Right lobe of liver (tissue), 6 donors: ENCODE measurements at places on chromosomes 1 and 21. TPM values are rescaled to one million over a fixed set of nuclear protein-coding genes. Genes with fewer than 3 reads are reported as not detected.

Gene CLDN14
- 9.3 TPM for total RNA-seq

Gene BMP8B
- 0.24 TPM for total RNA-seq

Gene OR2L2
- total RNA-seq, result 0.17 TPM

Gene GPR153
- total RNA-seq, result 6.9 TPM

Gene CRP
- 5,038 TPM for total RNA-seq

Gene IL19
- total RNA-seq, result not detected

Gene GNG4
- total RNA-seq, result not detected

Gene TMEM51
- 1.6 TPM for total RNA-seq

Gene C1orf216
- total RNA-seq, result 2.4 TPM

Gene C1orf50
- 5.4 TPM for total RNA-seq

Gene ANXA9
- 18.5 TPM for total RNA-seq

Gene C1orf74
- total RNA-seq, result 0.81 TPM

Gene HAO2
- 143 TPM for total RNA-seq

Gene PSMB2
- total RNA-seq, result 54.6 TPM

Gene TBX19
- 0.59 TPM for total RNA-seq

Gene ELAPOR1
- 0.25 TPM for total RNA-seq

Gene RFX5
- total RNA-seq, result 23.0 TPM

Gene TCHH
- total RNA-seq, result 0.11 TPM

Gene SLC30A10
- total RNA-seq, result 35.9 TPM

Gene LCE2C
- not detected for total RNA-seq

Gene COL11A1
- not detected for total RNA-seq

Gene PLA2G2A
- total RNA-seq, result 967 TPM

Gene TAS1R1
- not detected for total RNA-seq

Gene LCE6A
- not detected for total RNA-seq

Gene LUZP1
- 6.8 TPM for total RNA-seq

Gene GBP5
- 3.4 TPM for total RNA-seq

Gene CCDC181
- total RNA-seq, result not detected

Gene RPE65
- not detected for total RNA-seq

Gene FAM3B
- 0.72 TPM for total RNA-seq

Gene IVL
- total RNA-seq, result not detected

Gene STYXL2
- not detected for total RNA-seq

Gene NIBAN1
- total RNA-seq, result 3.2 TPM

Gene PPIAL4G
- not detected for total RNA-seq

Gene RGS16
- total RNA-seq, result 0.46 TPM

Gene EXOSC10
- 27.5 TPM for total RNA-seq

Gene LHX8
- not detected for total RNA-seq

Gene NEK2
- total RNA-seq, result 0.58 TPM

Gene GSTM1
- 43.0 TPM for total RNA-seq

Gene LBR
- 22.1 TPM for total RNA-seq

Gene AGBL4
- total RNA-seq, result 1.6 TPM

Gene SYNC
- 0.29 TPM for total RNA-seq

Gene SHISA4
- 4.6 TPM for total RNA-seq

Gene SAMD11
- 2.1 TPM for total RNA-seq

Gene GNAI3
- 3.3 TPM for total RNA-seq

Gene STRIP1
- 11.8 TPM for total RNA-seq

Gene S100A2
- not detected for total RNA-seq

Gene EFHD2
- 19.4 TPM for total RNA-seq

Gene LINGO4
- 0.37 TPM for total RNA-seq

Gene GPR25
- total RNA-seq, result not detected

Gene BATF3
- total RNA-seq, result 0.68 TPM

Gene RXRG
- not detected for total RNA-seq

Gene MCOLN3
- 0.12 TPM for total RNA-seq

Gene SLC9A1
- 4.3 TPM for total RNA-seq

Gene FAM177B
- not detected for total RNA-seq

Gene NHLH1
- not detected for total RNA-seq
